Brain microvascular endothelial cell (primary cell): ENCODE measurements at places on chromosomes 1 and 21.

- DNase-seq: no peak
Measured at GRCh38 chr1:18037651-18038050, 69.9 kb upstream of the IGSF21 start.

GRCh38 chr1:74526708-74527107, 14.3 kb upstream of the LRRC53 start:
- no peak for DNase-seq

DNA sequence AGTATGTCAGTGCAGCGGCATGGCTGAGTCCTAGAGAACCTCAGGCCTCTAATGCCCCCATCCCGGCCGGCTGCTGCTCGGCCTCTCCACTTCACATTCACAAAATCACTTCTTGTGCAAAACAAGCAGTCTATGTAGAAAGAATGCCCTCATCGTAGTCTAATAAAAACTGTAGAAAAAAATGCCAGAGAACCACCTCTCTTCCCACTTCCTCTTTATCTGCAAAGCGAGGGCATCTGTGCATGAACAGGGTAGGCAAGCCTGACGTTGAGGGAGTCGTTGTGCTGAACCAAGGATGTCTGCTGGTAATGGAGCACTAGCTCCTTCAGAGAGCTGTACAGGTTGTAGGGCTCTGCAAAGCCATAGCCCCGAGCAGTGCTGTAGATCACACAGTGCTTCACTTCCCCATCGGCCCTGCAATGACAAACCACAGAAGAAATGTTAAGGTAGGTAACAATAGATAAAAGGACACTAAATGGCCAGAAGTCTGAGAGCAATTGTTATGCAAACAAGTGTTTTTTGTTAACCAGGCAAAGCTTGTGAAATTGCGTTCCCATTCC, 88.9 kb downstream of the PIK3R3 start:
- DNase-seq: no peak

DNA sequence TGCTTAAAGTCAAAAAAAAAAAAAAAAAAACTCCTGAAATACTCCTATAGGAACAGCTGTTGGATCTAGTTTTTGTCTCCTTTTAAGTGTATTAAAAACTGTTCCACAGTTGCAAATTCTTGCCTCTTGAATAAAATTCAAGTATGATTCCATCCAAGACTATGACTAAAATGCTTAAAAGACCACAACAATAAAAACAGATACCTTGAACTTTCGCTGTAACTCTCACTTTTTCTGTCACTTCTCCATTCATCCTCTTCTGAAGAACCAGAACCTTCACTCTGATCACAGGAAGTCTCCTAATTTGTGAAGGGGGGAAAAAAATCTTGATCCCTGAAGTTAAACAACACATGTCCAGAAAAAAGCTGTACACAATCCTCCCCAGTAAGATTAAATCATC, 55.0 kb upstream of the PSMG1 start:
- DNase-seq: no peak

DNA sequence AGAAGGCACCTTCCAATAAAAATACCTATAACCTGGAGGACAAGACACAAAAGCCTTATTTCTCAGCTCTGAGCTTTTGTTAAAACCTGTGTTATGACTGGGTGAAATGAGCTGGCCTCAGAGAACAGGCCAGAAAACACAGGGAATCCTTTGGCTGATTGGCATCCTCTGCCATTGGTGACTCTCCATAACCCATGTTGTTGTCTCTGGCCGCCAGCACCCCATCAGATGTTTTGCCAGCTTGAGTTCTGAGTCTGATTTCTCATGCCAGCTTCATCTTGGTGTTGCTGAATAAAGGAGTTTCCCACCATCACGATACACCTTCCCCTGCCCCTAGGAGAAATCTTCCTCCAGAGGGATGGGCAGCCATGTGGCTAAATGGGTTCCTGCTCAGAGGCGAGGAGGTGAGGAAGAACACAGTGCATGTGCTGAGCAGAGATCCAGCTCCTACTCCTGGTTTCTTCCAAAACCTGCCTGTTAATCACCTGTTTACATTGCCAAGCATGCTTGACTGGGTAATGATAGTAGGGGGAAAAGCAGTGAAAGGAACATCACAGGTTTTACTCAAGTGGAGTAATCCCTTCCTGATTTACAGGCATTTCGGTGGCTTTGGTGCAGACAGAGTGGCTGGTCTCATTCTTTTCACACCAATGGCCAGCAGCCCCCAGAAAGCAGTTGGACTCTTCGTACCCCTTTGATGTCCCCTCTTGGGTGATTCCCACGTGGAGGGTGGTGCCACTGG, 109.8 kb downstream of the ROR1 start:
- DNase-seq: no peak

DNA sequence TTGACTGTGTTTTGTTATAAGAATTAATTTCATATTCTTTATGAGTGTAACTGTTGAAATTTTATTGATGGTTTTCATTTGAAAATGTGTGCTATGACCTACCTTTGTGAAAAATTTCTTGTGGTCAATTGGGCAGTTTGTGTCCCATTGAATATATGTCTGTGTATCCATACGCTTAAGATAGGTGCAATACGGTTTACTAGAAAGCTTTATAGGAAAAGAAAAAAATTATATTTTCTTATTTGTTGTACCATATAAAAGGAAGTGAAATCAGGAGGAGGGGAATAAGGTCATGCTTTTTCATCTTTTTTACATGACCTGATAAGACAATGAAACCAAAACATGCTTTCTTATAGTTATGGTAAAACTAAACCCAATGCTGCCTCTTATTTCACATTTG, 807.7 kb downstream of the USP25 start:
- no peak for DNase-seq

DNA sequence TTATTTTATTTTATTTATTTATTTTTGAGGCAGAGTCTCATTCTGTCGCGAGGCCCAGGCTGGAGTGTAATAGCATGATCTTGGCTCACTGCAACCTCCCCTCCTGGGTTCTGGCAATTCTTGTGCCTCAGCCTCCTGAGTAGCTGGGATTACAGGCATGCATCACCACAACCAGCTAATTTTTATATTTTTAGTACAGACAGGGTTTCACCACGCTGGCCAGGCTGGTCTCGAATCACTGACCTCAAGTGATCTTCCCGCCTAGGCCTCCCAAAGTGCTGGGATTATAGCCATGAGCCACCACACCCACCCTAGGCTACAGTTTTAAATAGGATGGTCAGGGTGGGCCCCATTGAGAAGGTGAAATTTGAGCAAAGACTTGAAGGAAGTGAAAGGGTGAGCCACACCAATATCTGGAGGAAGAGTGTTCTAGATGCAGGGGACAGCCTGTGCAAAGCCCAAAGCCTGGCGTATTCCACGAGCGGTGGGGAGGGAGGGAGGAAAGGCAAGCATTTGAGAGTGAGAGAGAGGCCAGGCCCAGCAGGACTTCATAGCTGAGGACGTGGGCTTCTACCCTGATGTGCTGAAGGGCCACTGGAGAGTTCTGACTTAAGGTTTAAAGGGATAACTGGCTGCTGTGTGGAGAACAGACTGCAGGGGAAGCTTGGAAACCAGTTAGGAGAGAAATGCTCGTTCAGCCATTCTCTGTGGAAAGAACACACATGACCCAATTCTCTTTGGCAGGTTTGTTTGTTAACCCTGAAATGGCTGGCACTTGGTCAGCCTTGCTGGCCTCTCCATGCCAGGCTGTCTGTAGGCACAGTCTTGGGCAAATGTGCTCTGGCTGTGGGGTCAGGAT, 62.6 kb upstream of the FAM20B start:
- no peak for DNase-seq

DNA sequence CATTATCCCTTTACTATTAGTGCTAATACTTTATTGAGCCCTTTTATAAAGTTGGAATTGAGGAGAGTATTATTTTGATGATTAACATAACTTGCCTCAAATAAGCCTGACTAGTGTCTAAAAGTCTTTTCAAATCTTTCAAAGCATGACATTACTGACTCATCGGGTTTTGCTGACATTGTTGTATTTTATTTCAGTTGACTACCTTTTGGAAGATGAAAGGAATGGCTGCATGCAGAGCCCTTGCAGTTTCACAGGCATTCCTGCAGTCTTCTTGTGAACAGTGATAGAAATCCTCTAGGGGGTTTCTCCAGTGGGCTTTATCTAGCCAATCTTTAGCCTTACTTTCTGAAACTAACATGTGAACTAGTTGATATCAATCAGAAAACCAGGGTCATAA, 43.0 kb upstream of the TMEM61 start:
- DNase-seq: no peak

- no peak for DNase-seq
Measured at GRCh38 chr21:41363370-41364270, 1.8 kb downstream of the MX2 start.
